ENCODE measurements at places on chromosomes 13 and 19.

- DNase-seq: no peak
Measured at GRCh38 chr13:93549326-93550005, 322.9 kb downstream of the GPC6 start.

DNA sequence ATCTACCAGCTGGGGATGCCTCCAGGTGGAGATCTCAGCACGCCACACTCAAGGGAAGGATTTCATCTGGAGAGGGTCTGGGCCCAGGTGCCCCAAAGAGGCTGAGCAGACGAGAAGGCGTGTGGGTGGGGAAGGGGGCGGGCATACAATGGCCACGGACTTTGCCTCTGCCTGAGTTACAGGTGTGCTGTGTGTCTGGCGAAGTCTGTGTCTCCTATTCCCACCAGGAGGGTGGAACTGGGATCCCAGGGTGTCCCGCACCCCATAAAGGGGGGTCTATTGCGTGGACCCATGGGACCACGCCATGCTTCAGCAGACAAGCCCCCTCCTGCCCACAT, 3.6 kb downstream of the TLE2 start:
- DNase-seq: no peak

GRCh38 chr19:43625918-43626579, 6.6 kb upstream of the ZNF428 start:
- DNase-seq: no peak

DNA sequence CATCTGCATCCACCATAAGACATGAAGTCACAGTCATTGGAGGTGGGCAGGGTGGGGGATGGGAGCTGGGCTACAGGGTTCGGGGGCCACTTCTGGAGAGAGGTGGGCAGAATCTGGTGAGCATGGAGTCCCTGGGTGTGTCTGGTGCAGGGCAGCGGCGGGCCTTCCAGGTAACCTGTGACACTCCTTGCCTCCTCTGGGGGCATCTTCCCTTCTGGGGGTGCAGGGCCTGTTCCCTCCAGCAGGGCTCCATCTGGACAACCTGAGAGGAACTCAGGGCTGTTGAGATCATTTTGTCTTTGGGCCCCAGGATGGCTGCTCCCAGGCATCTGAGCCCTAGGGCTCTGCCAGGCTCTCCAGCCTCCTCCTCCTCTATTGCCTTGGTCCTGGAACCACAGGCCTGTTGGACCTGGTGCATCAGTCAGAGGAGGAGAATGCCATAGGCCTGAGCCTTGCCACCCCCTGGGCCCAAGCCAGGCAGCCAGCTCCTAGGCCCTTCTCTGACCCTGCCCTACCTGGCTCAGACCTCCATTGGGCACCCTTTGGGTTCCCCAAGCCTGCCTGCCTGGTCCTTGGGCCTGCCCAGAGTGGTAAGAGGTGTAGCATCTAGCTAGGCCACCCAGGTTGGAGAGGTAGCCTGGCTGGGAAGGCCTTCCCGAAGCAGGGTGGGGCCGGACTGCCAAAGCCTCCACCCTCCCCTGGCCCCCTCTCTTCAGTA, 13.4 kb downstream of the LYL1 start:
- no peak for DNase-seq

DNA sequence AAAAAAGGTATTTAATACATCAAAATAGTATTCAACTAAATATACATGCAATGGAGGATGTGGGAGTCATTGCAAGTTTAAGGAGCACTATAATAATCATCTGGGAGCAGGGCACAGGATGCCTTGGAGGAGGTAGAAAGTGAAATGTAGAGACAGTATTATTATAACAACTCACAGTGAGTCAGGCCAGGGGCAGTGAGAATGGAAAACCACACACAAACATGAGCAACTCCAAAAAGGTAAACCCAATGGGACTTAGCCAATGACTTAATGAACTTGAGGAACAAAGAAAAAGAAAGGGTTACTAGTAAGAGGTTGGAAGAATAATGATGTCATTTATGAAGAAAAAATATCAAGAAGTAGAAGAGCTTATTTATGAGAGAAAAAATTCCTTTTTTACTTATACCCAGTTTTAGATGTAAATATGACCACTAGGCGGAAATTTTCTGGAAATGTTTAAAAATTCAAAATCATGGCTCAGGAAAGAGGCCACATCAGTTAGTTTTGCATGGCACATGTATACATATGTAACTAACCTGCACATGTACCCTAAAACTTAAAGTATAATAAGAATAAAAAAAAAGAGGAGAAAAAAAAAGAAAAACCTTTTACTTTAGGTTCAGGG, 389.3 kb downstream of the SUCLA2 start:
- no peak for DNase-seq

- DNase-seq: no peak
Measured at GRCh38 chr19:36140304-36141038, 605 bp downstream of the CAPNS1 start.

- no peak for DNase-seq
Measured at GRCh38 chr13:30529085-30529834, 63.5 kb upstream of the HMGB1 start.

GRCh38 chr19:3253270-3253669, 28.8 kb downstream of the CELF5 start:
- no peak for DNase-seq

DNA sequence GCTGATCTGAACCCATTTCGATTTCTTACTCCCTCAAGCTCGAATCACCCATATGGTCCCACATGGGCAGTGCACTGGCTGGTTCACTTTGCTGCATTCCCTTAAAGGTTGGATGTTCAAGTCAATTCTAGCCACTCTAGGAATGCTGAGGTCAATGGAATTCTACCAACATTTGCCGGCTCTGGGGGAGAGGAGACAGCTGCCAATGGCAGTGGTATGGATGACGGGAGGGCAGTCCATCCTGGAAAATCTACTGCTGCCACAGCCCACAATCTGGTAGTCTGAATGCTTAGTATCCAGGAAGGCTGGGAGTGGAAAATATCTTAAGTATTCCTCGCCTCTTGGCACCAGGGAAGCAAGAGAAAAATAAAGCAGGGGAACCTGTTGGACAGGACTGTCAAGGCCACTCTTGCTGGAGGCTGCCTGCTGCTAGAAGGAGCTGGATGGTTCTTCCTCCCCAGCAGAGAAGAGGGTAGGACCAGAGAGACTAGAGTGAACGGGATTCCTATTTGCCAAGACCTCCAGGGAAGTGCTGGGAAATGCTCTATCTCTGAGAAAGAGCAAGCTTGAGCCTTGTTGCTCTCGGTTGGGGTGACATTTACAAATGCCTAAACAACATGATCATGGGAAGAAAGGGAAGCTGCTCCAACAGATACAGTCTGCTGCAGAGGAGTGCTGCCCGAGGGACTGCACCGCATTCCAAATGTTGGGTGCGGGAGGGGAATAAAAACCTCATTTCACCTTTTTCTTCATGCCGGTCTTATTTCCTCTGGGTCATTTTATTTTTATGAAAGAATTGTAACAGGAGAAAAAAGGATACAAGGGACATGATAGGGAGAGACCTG, 20.7 kb upstream of the HMGB1 start:
- DNase-seq: no peak

DNA sequence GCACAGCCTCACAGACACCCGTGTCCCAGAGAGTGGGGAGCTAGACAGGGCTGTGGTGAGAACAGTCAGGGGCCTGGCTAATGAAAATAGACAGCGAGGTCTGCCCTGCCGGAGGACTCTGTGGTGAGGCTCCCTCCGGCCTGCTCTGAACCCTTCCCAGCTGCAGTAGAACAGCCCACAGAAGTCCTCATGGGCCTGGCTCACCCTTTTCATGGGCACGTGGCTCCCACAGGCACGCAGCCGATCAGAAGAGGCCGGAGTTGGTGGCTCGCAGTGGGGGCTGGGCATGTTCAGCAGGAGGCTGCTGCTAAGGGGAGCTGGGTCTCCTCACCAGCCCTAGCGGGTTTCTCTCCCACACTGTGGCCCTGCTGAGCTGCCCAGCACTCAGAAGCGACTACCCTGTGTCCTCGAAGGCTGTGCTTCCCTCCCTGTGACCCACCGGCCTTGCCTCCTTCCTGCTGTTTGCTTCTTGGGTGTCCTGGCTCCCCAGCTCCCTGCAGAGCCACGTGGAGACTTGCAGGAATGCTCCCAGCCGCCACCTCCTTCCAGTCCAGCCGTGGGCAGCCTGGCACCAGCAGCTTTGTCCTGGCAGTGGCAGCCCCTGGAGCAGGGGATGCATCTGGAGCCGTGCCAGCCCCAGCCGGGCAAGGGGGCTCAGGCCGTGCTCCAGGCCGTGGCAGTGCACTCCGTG, 138.7 kb downstream of the KDM4B start:
- DNase-seq: no peak

DNA sequence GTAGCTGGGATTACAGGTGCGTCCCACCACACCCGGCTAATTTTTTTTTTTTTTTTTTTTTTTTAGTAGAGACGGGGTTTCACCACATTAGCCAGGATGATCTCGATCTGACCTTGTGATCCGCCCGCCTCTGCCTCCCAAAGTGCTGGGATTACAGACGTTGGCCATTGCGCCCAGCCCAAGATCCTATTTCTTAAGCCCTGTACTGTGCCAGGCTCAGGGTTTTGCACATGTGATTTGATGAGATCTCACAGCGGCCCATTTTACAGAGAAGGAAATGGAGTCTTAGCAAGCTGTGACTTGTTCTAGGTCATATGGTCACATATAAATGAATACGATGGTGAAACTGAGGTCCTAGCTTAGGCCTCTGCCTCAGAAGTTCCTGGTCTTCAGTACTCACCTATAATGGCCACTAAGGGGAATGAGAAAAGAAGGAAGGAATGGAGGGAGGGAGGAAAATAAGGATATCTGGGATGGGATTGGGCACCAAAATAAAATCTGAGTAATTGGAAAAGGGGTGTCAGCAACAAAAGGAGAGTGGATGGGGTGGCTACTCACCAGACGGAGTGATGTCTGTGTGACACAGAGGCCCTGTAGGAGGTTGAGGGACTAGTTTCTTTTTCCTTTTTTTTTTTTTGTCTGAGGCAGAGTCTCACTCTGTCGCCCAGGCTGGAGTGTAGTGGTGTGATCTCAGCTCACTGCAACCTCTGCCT, 1.3 kb downstream of the OSCAR start:
- no peak for DNase-seq

- DNase-seq: no peak
Measured at GRCh38 chr13:99281811-99282263, 23.7 kb upstream of the GPR18 start.

GRCh38 chr13:42367831-42368230, 95.9 kb downstream of the AKAP11 start:
- DNase-seq: no peak

DNA sequence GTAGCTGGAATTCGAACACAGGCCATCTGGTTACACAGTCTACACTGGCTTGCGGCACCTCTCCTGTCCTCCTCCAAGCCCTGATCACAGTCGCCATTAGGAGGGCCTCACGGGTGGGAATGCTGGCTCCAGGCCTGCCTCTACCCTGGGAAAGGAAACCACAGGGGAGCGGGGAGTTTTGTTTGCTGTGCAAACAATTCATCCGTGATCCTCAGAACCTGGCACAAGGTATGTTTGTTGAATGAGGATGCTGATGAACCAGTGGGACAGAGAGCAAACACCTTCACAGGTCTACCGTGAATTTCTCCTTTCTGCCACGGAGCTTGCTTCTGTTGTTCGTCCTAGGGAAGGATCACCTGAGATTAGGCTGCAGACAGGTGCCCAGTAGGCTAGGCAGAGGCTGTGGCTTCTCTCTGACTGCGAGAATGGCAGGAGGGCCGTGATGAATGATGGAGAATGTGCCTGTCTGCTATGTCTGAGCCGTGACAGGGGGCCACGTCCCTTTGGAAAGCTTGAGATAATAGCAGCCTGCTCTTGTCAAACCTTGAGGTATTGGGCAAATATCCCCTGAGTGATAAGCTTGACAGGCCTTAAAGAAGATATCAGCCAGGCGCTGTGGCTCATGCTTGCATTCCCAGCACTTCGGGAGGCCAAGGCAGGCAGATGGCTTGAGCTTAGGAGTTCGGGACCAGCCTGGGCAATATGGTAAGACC, 36.7 kb downstream of the PIN1 start:
- DNase-seq: peak; percentile 44

- DNase-seq: no peak
Measured at GRCh38 chr13:110794209-110794608, 80.7 kb downstream of the ING1 start.

DNA sequence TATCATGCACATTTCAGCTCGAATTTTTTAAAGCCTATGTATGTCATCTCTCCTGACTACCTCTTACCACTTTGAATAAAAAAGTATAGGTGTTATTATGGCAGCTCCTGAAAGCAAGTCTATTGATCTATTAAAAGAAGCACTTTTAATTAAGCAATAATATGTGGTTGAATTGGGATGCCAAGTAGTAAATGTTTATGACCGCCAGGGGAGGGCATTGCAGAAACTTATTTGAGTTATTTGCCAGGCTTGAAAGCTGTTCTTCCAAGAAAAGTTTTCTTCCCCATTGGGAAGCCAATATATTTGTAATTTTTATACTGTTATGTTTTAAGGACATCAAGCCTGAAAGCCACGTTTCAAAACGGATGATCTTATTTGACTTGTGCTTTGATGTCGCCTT, 88.1 kb upstream of the SOX21 start:
- no peak for DNase-seq

DNA sequence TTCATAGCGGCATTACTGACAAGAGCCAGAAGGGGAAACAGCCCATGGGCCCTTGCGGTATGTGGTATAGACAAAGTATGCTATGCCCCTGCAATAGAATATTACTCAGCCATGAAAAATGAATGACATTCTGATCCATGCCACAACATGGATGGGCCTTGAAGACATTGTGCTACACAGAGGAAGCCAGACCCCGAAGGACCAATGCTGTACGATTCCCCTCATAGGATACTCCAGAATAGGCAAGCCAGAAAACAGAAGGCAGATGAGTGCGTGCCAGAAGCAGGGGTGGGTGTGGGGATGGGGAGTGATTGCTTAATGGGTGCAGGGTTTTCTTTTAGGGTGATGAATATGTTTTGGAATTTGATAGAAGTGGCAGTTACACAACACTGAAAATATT, 342.0 kb downstream of the TEX29 start:
- DNase-seq: no peak

GRCh38 chr13:40271931-40272775, 394.3 kb downstream of the FOXO1 start:
- no peak for DNase-seq

GRCh38 chr19:7919610-7920518, at the start of gene SNAPC2:
Gene SNAPC2, plus strand, starts transcription at chr19:7920338. Its CDS starts 29 bp downstream, at chr19:7920367.
- peak; percentile 75 for DNase-seq

- DNase-seq: no peak
Measured at GRCh38 chr19:6070207-6070681, 40.1 kb downstream of the RFX2 start.

- no peak for DNase-seq
Measured at GRCh38 chr19:55986487-55986886, at the start of gene NLRP5. Gene NLRP5, plus strand, starts transcription at chr19:55986775.

DNA sequence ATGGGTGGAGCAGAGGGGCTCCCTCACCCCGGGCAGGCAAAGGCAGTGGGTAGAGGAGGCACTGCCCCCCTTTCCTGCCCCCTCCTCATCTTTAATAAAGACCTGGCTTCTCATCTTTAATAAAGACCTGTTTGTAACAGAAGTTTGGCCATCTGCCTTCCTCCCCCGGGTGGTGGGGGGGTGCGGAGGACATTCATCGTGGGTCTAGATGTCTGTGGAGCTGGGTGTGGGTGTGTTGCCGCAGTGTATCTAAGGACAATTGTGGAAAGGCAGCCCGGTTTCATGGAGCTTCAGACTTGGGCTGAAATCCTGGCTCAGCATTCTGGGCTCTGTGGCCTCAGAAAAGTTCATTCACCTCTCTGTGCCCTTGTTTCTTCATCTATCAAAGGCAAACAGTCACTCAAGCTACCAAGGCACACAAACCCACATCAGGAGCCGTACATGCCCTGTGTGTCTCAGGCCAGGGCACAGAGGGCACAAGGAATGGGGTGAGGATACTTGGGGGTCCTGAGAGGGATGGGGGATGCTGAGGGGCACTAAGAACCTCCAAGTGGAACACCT, 8.8 kb upstream of the SWSAP1 start:
- no peak for DNase-seq

- DNase-seq: no peak
Measured at GRCh38 chr19:11203194-11204075, 6.1 kb upstream of the KANK2 start.
